Stimulated activated CD8-positive, alpha-beta memory T cell treated with anti-CD3 and anti-CD28 coated beads, Interleukin-4, amount 100 ng/mL, for 24 hours (primary cell): ENCODE measurements at places on chromosomes 1 and 21.

DNA sequence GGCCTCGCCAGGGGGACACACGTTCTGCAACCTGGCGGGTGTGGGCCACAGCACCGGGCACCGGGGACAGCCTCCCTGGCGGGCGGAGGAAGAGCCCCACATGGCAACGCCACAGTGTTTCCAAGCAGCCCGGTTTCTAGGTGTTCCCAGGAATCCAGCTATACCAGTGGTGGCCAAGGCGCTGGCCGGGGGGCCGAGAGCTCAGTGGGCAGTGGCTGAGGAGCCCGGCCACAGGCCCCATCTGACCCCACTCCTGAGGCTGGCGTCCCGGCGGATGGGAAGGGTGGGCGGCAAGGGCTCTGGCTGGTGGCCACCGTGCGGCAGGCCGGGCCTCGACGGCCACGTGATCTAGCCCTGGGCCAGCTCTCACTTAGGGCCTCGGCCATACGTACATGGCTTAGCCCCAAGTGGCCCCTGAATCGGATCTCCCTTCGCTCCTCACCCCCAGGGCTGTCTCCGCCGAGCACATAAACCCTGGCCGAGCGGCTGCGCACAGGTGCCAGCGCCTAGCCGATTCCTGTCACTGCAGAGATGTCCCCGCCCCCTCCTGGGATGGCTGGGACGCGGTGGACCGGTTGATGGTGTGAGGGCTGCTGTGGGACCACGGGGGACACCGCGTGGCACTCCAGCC is 68.7 kb downstream of the MORN1 start:
- no peak for DNase-seq

DNA sequence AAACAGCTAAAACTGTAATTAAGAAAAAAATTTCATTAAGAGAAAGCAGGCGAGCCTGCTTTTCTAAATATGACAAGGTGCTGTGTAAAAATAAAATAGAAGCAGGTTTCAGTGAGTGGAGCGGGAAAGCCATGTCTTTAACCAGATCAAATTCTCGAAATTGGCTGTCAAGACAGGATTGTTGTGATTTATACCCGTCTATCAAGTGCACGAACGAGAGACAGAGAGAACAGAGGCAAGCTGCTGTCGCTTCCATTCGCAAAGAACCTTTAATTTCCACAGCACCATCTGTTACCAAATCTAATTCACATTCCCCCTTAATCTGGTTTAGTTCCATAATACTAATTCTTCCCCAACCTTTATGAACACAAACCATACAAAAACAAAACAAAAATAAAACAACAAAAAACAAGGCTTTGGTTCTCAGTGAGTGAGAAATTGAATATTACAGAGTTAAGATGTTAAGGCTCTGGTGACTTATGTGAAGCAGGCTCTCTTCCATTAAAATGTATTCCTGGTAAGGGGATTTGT is 35.0 kb downstream of the ESRRG start:
- no peak for DNase-seq

DNA sequence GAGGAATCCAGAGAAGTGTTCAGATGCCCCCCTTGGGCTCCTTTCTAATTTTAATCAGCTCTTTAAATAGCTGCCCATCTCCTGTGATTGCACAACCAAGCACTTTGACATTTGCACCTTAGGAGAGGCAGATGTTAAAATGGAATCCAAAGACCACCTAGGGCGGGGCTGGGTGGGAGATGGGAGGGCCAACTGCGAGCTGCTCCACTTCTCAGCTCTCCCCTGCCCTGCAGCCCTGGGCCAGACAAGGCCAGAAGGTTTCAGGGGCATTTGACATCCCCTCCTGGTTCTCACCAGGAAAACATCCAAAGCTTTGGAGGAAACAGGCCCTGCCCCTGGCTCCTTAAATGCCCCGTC is 106.9 kb downstream of the DHRS3 start:
- DNase-seq, result no peak

DNA sequence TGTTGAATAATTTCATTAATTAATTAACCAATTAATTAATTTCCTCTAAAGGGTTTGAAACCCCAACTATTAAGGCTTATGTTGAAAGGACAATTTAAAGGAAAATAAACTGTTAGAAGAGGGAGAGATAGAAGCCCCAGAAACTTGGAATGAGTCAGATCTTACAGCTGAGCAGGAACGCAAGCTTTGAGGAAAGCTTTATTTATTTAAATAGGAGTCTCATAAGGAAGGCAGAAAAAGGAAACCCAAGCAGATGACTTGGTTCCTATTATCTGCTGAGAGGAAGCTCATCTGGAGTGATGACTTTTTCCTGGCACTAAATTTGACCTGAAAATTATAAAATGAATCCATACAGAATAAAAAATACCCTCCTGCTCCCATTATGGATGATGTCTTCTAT is 105.1 kb downstream of the ROR1 start:
- no peak for DNase-seq

GRCh38 chr1:67611846-67612245 is 73.2 kb upstream of the GADD45A start:
- DNase-seq, result no peak

DNA sequence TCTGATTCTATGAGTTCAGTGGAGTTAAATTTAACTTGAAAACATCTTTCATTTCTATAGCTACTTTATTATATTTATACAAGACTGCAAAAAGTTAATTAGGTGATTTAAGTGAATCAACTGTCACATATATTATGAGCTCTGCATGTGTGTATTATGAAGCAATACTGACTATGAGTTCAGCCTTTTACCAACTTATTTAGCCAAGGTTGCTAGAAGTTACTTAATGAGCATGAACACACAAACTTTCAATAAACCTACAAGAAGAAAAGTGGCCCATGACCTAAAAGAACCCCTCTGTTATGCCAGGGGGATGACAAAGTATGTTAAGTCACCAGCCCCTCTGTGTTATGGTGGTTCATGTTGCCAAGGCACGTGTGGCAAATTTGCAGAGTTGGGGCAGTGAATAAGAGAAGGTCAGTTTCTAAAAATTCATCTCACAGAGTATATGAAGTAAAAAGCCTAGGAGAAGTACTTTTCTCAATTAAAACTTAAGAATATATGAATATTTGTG is 86.7 kb upstream of the LYPLAL1 start:
- no peak for DNase-seq

DNA sequence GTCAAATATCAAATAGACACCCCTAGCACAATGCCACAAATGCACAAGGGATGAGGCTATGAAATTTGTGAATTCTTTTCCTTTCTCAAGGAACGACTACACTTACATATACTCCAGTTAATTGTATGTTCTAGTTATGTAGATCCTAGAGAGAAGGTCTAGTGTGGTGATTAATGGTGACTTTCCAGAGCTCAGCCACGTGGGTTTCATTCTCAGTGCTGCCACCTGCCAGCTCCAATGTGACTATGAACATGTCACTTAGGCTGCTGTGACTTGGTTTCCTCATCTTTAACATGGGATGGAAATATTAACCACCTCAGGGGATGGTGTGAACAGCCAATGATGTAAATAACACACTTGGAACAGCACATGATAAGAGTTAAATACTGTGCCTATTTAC is 138.3 kb downstream of the APP start:
- no peak for DNase-seq

- no peak for DNase-seq
These were observed 74.6 kb downstream of the CTH start for GRCh38 chr1:70485624-70486023.

DNA sequence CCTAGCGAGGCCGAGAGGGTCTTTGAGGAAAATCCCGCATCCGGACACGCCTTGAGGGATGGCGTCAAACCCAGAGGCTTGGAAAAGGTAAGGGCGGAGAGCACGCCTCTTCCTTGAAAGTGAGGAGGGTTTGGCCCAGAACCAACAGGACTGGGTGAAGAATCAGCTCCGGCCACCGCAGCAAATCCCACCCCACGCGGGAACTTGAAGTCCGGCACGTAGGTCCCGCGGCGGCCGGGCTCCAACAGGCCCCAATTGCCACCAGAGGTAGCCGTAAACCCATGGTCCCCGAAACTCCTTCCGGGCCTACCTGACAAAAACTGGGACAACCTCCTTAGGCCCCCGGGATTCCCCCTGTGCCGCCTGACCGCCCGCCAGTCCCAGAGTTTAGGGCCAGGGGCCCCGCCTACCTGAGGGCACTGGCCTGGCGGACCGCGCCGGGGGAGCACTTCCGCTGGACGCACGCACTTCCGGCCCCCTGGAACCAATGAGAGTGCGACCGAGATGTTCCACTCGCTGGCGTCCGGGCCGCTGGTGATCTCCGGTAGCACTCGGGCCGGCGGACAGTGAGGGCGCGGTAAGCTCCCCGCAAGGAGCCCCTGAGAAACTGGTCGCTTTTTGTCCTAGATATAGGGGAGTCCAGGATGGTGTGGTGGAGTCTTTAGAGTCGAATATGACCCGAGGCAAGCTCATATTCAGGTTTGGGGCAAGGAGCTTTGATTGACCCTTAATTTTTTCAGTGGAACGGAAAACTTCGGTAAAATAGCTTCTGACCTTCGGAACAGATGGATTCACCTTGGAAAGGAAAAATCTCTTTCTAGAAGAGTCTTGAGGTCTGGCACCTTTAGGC is at the start of the genes LZIC and NMNAT1:
Gene LZIC, minus strand, starts transcription at position 453 of the 850 bp plus-strand sequence. CDS start 6,772 bp downstream, outside the sequence.
Gene NMNAT1, plus strand, starts transcription at position 537 of the 850 bp plus-strand sequence. CDS start 28,599 bp downstream, outside the sequence.
- peak; percentile 86 for DNase-seq

DNA sequence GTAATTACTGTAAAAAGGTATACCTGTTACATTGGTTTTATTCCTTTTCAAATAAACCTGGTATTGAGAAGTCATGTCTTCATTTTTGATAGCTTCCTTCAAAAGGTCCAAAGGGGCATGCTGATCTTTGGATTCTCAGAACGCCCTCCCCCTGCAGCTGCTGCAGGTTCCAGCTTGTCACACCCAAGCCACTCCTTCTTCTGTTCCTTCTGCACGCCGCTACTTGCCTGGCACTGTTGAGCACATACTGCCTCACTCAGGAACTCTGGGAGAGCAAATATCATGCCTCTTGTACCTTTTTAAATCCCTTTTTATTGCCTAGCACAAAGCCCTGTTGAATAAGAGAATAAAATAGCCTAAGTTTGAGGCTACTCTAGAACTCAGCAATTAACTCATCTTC is 136.9 kb downstream of the BARHL2 start:
- no peak for DNase-seq

DNA sequence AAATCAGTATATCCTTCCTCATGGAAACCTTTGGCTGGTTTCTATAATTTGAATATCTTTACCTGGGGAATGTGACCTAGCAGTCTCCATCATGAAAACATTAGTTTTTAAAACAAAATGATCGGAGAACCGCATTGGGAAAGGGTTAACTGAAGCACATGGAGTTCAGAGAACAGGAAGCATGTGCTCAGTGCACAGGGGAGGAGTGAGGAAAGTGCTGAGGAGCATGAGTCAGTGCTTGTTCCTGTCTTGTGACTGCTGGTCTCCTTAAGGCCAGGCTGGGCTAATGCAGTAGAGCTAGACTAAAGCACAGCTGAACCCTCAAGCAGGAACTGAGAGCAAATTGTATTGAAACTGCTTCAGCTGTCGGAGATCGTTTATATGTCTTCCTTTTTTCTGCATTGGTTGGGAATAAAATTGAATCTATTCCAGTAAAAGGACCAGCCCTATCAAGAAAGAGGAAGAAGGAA is 5.8 kb downstream of the IFI16 start:
- DNase-seq, result peak; percentile 50

DNA sequence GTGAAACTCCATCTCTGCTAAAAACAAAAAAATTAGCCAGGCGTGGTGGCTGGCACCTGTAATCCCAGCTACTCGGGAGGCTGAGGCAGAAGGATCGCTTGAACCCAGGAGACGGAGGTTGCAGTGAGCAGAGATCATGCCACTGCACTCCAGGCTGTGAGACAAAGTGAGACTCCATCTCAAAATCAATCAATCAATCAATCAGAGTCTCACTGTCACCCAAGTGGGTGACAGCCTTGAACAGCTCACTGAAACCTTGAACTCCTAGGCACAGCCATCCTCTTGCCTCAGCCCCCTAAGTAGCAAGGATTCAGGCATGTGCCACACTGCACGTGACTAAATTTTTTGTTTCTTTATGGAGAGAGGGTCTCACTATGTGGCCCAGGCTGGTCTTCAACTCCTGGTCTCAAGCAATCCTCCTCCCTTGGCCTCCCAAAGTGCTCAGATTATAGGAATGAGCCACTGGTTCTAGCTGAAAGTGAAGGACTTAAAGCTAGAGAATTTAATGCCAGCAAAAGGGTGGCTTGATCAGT is 44.4 kb downstream of the GNB1 start:
- DNase-seq, result no peak

GRCh38 chr21:32861866-32862265 is 90.3 kb upstream of the PAXBP1 start:
- no peak for DNase-seq

DNA sequence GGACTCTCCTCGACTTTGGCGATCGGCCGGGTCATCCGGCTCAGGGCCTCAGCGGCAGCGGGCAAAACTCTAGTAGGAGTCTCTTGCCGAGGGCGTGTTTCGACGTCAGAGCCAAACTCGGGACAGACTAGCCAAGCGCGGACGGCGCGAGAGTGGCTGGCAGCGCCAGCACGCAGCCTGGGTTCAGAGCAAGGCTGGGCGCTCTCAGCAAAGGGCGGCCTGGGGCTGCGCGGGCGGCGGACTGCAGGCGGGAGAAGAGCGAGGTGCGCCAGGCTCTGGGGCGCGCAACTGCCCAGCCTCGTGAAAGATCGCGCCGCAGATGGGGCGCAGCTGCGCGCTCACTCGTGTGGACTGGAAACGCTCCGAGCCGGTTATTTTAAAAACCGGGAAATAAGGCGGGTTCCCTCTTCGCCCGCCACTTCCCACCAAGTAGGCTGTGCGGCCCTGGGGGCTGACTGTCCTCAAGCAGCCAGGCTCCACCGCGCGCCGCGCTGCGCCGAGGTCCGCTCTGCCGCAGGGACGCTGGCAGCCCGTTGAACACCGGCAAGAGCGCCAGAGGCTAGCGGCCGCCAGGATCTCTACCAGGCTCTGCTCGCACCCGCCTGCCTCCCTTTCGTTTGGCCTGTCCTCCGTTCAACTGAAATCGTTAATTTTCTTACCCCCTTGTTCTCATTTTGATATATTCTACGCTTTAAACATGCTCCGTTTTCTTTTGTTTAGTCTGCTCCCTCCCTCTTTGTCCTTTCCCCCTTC is 2.4 kb downstream of the ALX3 start:
- no peak for DNase-seq

- no peak for DNase-seq
These were observed 25.5 kb downstream of the MAN1A2 start for GRCh38 chr1:117392771-117393170.

DNA sequence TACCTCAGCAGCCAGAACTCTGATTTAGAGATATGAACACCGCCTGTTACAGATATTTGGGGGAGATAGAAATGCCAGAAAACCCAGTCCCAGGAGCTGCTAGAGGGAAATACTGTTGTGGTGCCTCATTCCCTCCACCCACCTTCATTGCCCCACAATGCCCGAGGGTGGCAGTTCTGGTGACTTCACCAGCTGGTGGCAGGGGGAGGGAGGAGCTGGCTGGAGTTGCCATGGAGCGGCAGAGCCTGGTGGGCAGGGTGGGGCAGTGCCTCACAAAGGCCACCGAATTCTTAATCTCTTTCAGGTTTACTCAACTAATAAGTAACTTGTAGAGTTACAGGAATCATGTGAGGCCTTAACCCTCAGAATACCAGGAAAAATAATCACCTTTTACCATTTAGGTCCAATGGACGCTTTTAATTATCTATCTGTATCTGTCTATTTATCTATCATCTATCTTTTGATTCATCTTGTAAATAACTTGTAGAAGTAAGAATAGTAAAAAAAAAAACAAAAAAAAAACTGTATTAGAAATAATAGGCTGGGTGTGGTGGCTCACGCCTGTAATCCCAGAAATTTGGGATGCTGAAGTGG is 11.7 kb upstream of the S100A11 start:
- peak; percentile 50 for DNase-seq

GRCh38 chr1:207503950-207504349 is 8.0 kb downstream of the CR1 start:
- no peak for DNase-seq

- no peak for DNase-seq
These were observed 1.4 kb downstream of the NUCKS1 start for GRCh38 chr1:205748403-205749233.
